ENCODE measurements at places on chromosomes 3 and 15.

DNA sequence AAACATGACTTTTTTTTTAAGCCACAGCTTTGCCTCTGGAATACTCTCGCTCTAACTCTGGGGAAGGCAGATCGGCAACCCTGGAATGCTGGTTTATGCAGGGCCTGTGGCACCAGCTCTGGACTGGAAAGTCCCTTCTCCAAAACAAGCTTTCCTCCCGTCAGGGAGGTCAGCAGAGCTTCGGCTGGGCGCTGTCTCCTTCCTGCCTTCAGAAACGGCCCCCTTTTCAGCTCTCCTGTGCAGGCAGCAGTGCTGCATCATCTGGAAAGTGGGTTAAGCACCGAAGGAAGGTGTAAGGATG lies 42.7 kb upstream of the SKOR1 start:
- DNase-seq, result no peak

DNA sequence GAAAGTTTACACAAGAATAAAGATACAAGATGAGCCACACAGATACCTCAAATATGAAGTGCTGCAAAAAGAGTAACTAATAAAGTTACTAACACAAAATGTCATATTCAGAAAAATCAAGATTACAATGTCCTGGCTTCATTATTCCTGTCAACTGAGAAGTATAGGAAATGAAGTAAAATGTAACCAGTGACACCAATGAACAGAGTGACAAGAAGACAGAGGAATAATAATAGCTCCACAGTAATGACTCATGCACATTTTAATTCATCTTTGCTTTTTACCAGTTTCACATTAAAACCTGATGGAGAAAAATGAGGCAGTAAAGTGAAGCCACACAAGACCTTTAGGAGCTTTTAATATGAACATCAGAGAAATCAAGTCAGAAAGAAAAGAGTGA lies 214.1 kb downstream of the ZBBX start:
- no peak for DNase-seq

GRCh38 chr15:39443659-39444219 lies 137.1 kb upstream of the THBS1 start:
- no peak for DNase-seq

DNA sequence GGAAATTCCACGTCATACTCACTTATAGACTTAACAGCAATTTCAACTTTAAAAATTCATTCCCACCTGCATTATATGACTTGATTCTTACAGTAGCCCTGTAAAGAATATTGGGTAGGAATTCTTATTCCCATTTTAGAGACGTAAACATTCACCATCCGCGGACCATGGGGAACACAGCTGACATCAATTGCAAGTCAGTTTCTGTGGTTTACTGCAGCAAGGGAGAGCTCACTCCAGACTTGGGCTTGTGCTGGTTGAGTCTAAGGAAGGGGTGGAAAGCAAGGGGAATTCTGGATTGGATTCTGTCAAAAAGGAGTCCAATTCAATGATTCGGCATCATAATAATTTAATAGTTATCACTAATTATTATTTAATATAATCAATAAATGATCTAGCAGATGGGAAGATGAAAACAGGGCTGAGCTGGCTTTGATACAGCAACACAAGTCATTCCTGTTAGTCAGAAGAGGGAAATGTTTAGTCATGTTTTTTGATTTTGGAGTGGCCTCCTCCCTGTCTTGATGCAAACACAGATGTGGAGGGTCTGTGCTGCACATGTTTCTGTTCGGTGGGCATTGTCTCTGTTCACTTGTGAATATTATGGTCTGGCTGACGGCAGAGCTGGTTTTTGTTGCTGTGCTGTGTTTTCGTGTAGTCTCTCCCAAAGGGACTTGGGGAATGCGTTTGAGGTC lies 9.7 kb downstream of the LIPC start:
- peak; percentile 50 for DNase-seq

DNA sequence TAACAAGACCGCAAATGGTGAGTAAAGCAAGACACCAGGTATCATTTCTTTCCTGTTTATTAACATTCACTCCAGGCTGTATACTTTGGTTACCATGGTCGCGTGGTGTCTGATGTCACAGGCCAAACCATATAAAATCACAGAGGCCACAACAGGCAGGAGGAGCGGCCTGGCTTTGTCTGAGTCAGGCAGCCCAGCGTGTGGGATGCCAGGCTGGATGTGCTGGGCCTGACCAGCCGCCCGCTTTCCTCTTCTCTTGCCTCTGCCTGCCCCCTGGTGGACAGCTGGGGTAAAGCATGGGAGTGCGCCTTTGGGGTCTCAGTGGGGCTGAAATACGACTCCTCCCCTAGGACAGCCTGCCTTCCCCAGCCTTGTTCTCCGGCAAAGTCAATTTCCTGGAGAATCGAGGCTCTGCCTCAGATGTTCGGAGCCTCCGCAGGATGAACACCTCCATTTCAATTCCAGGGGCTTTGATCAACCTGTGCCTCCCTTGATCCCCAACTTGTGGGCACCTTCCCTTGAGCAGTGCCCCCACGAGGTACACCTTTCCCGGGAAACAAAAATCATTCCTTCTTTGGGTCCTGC lies 78.2 kb downstream of the CCNL1 start:
- DNase-seq, result peak; percentile 97

DNA sequence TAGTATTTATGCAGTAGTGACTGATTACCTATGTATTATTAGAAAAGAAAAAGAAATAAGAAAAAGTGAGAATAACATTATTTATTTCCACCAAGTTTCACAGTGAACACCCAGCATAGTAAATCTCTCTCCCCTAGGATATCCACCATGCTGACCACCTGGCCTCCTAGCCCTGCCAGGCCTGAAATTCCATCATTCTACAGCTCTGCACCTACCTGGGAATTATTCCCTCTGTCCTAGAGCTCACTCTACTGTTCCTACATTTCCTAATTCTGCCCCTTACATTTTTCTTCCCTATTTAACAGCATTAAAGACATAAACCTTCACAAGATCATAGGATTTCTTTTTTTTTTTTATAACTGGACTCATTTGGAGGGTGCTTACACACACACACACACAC lies 525.3 kb upstream of the PPP2R3A start:
- no peak for DNase-seq

DNA sequence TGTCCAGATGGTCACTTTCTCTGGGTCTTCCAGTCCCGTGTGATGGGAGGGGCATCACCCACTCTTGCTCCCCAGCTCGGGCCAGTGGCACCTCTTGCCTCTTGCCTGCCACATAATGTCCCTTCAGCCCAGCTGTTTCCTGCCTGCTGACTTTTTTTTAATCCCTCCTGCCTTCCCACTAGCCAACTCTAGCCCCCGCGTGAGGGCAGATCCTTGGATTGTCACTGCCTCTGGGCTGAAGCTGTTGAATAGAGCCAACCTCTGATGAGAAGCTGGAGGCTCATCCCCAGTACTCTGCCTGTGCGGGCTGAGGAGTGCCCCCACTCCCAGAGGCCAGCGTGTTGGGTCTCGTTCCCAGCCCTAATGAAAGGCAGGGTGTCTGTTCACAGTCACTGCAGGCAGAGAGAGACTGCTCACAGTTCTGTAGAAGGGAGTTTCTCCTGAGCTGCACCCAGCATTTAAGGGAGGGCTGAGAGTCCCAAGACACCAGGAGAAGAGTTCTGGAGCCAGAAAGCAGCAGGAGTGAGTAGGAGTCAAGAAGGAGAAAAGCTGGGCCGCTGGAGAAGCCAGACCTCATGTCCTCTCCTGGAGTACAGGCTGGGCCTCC lies 30.1 kb upstream of the TIMP4 start:
- no peak for DNase-seq

DNA sequence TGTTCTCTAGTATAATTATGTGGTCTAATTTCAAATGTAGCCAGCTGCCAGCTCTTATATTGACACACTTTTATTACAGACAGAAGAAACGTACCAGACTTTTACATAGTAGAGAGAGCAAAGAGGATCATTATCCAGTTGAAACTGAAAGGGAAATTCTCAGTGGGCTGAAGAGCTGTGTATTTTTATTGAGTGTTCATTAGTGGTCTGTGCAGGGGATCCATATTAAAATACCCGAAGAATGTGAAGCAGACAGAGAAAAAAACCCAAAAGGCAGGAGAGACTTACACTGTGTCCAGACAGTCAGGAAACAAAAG lies 41.3 kb downstream of the MYRIP start:
- DNase-seq, result no peak

Data from brain microvascular endothelial cell (primary cell).